ENCODE measurements at places on chromosomes 2 and 18.

DNA sequence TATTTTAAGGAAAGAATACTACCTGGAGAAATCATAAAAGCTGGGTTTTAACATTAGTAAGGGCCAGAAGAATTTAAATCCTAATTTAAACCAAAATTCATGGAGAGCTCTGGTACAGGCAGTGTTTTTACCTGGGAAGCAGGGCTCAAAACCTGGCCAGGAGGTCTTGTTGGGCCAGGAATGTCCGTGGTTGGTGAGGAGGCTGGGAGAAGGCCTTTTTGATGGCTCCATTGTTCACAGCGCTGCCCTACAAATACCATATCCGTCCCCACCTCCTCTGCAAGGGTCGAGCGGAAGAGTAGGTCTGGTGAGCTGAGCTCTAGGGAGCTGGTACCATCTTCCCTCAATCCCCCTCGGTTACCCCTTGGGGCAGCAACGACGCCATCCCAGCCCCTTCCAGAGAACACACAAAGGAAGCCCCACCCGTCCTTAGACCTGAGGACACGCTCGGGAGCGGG lies 10.9 kb upstream of the HOXD1 start:
- DNase-seq, result no peak

DNA sequence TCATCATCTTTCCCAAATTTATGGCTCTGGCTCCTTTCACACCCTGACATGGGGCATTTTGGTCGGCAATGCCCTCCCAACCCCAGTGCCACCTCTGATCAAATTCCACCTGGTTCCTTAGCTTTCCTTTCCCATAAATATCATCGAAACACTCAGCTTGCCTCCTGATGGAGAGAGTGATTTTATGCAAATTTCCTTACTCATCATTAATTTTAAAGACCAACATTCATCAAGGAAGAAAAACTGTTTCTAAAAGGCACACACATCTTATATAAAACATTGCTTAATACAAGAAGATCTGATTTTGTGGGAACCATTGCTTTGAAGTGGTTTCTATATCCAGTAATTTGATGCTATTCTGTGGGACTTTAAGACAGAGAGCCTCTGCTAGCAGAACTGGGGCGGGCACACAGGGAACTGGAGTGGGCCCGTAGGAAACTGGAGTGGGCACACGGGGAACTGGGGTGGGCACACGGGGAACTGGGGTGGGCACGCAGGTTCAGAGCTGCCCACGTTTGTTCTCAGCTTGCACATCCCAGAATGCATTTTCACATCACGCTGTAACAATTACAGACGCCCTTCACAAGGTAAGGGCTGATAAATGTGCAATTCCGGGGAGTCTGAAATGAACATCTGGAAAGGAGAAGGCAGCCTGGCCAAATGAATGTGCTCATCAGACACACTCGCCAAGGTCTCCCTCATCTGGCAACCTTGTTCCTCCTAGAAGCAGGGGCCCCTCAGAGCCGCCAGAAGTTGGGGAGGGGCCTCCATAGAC lies 174.2 kb downstream of the RTP5 start:
- no peak for DNase-seq

- DNase-seq, result peak; percentile 39
Measured at GRCh38 chr2:171319164-171319810, 114.5 kb downstream of the METTL8 start.

DNA sequence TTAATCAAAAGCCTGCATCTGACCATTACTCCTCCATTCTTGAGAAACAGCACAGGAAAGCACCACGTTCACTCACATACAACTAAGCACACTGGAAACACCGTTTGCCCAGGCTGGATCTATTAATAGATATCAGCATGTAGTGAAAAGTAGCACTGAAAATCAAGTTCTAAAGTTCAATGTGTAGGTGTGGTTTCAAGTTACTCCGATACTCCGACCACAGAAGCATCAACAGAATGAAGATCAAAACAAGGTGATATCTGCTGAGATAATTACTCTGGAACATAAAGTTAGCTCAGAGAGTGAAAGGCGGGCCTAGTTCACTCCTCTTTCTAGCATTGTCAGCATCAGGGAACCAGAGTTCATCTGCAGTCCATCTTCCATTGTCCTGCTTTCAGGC lies 1367.4 kb upstream of the ACVR2A start:
- DNase-seq, result no peak

DNA sequence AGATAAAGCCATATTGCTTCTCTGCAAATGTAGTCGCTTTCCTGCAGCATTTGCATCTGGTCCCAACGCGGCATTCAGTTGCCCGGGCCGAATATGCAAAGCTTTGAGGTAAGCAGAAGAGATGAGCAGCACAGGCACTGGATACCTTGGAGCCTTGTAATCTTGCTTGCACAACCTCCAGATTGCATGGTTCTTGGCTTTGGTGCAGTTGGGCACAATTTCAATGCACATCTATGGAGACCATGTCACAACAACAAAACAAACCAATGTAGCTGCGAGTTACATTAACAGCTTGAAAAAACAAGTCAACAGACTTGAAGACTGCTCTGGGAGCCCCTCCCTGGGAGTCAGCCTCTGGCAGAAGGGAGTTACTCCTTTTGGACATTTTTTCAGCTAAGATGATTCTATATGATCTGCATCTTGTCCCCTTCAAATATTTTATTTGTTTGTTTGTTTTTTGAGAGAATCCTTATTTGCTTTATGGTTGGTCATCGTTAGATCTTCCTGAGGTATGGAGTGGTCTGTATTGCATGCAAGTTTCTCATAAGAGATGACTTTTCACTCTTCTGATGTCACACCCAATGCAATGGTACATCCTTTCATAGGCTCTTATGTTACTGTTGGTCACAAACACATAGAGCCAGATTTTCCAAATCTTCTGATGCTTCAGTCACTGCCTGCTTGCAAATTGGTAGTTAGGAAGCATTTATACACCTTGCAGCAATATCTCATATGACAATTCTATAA lies 113.5 kb downstream of the EFEMP1 start:
- DNase-seq, result no peak

DNA sequence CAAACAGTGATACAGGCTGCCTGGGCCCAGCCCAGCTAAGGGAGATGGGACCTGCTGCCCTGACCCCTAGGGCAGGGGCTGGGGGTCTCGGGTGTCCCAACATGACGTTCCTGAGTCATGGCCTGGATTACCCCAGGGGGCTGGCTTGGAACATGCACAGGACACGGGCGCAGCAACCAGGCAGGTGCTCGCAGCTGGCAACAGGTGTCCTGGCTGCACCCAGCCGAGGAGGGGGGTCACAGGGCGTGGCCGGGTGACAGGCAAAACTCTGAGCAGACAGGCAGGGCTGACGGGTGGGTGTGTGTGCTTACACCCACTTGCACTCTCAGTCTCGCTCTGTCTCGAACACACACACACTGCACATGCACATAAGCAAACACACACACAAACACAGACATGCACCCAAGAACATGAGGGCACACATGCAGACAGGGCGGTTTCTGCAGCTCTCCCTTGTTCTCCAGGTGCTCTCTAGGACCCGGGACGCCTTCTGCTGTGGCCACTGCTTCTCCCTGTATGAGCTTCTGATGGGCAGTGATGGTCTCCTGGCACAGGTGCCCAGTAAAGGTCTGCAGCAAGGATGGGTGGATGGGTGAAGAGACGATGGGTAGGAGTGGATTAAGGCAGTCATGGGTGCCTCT lies 33.7 kb upstream of the TAF1B start:
- DNase-seq, result no peak

DNA sequence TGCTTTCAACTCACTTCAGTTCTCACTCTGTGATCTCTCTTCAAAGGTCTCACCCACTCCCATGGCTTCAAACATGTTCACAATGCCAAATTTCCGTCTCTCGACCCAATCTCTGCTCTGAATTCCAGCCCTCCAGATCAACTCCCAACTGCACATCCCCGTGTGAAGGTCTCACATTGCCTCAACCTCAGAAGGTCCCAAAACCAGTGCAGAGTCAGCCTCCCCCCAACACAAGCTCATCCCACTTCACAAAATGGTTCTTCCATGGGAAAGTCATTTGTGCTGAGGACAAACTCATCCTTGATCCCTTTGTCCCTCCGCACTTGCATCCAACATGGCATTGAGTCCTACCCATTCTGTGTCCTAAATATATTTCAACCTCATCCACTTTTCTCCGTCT lies 31.0 kb upstream of the GNAL start:
- DNase-seq, result no peak

DNA sequence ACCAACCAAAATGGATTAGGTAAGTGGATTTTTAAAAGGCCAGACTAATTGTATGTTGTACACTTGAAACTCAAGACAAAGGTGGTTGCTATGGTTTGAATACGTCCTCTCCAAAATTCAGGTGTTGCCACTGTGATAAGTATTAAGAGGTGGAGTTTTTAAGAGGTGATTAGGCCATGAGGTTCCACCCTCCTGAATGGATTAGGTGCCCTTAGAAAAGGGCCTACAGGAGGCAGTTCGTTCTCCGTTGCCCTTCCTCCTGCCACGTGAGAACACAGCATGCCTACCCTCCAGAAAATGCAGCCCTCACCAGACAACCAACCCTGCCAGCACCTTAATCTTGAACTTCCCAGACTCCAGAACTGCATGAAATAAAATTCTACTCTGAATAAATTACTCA lies 51.2 kb downstream of the CHMP3 start:
- DNase-seq, result no peak

- no peak for DNase-seq
Measured at GRCh38 chr2:60699617-60700016, 56.5 kb upstream of the PAPOLG start.

- no peak for DNase-seq
Measured at GRCh38 chr18:59353079-59353680, 5.9 kb downstream of the LMAN1 start.

- DNase-seq, result no peak
Measured at GRCh38 chr2:239012228-239012627, 164.3 kb downstream of the TWIST2 start.

GRCh38 chr2:25418944-25419677 lies 77.4 kb upstream of the DNMT3A start:
- no peak for DNase-seq

DNA sequence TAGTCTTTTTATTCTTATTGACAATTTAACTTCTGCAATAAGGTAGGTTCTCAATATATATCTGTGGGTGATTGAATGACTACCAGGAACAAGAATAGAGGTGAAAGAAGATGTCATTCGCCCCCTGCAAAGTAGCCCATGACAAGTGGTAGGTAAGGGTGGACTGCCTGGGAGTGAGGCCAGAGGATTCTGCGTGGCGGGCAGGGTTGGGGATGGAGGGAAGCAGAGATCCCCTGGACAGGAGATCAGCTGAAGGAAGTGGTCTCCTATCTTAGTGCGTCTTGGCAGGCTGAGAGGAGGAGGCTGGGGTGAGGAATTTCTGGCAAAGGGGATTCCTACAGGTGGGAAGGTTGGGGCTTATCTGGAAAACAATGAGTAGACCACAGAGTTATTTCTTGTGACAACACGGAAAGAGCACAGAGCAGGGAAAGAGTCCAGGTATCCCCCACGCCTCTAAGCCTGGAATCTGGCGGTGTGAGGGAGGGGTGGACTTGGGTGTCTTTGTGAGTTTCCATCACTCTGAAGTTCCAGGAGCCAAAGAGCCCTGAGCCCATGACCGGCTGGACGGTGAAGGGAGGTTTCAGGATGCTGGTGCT lies 21.5 kb upstream of the MYCN start:
- no peak for DNase-seq

DNA sequence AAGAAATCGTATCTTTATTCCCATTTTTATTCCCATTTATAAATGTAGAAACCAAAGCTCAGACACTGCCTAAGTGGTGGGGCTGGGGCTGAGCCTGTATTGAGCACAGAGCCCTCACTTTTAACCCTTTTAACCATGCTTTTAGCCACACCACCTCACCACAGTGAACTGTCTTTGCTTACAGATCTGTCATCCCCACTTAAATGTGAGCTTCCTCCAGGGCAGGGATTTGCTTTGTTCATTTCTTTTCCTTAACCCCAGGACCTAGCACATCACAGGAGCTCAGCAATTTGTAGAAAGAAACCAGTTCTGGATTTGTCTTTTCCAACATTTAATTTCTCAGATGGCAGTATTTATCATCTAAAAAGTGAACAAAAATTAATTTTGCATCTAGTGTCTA lies 2.2 kb downstream of the BOD1L2 start:
- no peak for DNase-seq

DNA sequence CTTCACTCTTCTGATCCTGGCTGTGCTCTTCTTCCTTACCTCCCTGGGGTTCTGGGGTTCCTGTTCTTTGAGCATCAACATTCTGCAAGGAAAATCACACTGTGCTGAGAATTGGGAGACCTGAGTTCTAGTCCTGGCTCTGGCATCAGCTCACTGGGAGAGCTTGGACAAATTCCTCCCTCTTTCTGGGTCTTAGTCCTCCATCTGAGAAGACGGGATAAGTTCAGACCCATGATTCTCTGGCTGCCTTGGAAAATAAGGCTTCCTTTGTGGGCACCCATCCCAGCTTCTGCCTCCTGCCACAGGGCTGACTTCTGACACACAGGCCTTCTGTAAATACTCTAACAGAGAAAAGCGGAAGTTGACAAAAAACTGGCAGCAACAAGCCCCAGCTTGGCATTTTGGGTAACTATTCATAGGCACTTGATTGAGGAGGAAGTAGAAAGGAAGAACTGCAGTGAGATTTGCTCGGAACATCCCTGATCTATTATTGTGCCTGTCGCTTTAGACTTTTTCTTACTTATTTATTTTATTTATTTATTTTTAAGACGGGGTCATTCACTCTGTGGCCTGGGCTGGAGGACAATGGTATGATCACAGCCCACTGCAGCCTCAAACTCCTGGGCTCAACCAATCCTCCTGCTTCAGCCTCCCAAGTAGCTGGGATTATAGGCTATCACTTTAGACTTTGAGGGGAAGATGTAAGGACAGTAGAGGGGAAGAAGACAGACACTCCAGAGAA lies 7.9 kb downstream of the PCBP1 start:
- DNase-seq, result no peak

- no peak for DNase-seq
Measured at GRCh38 chr2:171703574-171704347, 16.5 kb downstream of the DYNC1I2 start.

DNA sequence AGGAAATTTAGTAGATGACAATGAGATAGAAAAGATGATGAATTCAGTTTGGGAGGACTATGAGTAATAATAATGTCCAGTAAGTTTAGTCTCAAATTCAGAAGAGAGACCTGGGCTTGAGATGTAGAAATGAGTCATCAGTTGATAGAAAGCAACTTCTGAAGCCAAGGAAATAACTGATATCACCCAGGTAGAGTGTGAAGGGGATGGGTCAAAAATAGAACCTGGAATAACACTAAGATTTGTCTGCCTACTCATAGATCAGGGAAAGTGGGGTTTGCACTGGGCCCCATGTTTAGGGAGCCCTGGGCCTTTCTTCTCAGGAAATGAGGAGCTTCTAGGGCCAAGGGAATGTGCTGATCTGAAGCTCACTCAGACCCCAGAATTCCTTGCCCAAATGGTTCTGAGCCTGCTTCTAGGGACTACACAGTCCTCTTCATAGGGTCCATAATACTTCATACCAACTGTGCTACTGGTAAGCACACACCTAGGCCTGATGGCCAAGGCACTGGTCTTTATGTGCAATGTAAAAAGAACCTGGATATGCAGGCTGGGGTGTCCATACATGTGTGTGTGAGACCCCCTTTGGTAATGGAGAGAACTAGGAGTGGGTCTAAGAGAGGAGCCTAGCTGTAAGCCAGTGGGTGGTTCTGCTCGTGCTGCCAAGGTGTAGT lies 141.2 kb downstream of the IKZF2 start:
- no peak for DNase-seq
